ENCODE measurements at places on chromosomes 11 and 22.

GRCh38 chr11:90774727-90775566 is 552.1 kb upstream of the CHORDC1 start:
- DNase-seq = no peak

GRCh38 chr22:25282346-25282670 is 62.9 kb downstream of the CRYBB2 start:
- DNase-seq = no peak

GRCh38 chr11:16604794-16605388 is 133.6 kb upstream of the C11orf58 start:
- no peak for DNase-seq

DNA sequence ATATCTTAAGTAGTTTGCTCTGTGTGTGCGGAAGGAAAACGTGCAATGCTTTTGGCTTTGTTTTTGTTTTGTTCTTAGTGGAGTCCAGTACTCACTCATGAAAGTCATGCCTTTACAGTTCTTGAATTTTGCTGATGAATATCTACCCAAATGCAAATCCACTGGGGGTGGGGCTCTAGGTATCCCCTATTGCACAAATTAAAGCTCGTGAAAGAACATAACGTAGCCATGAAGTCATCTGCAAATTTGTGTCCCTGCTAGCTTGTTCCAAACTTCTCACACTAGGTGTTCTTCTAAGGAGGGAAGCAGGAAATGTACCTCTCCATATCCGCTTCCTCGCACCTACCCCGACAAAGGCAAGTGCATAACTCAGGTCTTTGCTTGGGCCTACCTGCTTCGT is 118.9 kb downstream of the MICAL3 start:
- no peak for DNase-seq

- DNase-seq = no peak
Measured at GRCh38 chr11:108224911-108225786, 2.3 kb downstream of the ATM start.

GRCh38 chr11:120977266-120978137 is 46.4 kb upstream of the TBCEL start:
- DNase-seq = no peak

DNA sequence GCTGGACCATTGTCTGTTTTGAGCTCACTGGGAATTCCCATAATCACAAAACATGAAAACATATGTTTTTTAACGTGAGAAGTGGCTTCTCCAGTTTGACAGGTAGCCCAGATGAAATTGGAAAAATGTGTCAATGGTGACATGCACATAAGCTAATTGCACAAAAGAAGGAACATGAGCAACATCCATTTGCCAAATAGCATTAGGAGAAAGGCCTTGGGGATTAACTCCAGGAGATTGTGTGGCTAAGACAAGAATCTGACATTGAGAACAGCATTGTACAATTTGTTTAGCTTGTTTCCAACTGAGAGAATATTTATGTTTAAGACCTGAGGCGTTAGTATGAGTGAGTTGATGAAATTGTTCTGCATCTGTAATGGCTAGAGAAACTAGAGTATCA is 147.0 kb upstream of the API5 start:
- no peak for DNase-seq

DNA sequence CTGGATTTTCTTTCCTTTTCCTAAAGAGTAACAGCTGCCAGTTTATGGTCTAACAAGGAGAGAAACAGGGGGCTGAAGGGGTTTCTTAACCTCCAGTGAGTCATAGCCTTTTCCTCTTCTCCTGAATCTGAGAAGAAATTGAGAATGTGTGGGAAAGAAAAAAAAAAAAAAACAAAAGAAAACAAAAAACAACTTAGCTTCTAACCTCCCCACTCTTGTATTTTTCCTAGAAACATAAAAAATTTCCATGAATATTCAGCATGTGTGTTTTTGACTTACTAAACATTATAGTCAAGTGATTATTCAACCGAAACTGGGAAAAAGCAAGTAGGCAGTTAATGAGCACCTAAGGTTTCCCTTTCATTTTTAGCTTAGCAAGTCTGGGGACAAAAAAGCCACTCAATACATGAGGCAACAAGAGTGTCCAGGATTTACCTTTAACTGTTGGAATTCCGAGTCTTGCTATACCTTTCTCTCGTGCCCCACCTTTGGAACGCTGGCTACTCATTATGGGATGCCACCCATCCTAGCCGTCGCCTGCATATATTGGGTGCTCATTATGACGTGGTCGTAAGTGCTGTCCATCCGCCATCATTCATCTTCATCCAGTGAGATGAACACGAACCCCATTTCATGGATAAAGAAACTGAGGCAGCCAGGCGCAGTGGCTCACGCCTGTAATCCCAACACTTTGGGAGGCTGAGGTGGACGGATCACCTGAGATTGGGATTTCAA is 2.4 kb downstream of the ASPHD2 start:
- no peak for DNase-seq

Measured in omental fat pad (tissue), 4 donors.